Osteocyte (in vitro differentiated cells): ENCODE measurements at places on chromosomes 2 and 18.

DNA sequence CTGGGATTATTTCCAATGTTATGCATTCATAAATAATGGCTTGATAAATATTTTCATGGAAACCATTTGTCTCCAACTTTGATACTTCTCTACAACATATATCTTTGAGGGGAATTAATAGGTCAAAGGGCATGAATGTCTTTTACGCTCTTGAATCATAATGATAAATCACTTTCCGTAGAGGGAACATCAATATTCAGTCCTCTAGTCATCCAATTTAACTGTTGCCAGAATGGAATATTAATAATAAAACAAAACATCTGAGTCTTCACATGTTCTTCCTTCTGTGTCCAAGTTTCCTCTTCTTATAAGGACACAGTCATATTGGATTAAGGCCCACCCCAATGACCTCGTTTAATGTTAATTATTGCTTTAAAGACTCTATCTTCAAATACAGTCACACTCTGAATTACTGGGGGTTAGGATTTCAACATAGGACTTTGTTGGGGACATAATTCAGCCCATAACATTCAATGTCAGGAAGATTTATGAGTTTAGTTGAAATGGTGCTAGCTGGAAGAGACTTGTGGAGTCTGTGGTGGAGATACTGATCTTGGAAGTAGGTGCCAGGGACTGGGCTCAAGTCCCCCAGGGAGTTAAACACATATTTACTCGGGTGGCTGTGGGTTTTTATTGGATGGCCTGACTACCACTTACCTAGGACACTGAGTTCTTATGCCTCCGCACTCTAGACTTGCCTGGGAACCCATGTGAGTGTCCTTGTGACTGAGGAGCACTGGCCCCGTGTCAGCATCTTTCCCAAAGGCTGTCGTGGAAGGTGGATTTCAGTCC lies 85.0 kb upstream of the SEC11C start:
- DNase-seq = no peak

DNA sequence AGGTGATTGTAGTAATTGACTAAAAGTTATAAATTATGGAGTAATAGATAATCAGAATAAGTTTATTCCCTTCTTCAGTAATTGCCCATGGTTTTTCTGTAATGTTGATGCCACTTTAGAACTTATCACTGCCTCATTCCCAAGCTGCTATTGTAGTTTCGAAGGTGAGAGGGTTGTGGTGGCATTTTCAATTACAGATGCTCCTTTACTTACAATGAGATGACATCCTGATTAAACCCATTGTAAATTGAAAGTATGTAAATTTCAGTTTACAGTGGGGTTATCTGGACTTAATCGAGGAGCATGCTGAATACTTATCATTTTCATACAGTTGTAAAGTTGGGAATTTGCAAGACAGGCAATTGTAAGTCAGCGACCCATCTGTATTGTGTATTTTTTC lies 2.9 kb downstream of the NDUFV2 start:
- DNase-seq = no peak

DNA sequence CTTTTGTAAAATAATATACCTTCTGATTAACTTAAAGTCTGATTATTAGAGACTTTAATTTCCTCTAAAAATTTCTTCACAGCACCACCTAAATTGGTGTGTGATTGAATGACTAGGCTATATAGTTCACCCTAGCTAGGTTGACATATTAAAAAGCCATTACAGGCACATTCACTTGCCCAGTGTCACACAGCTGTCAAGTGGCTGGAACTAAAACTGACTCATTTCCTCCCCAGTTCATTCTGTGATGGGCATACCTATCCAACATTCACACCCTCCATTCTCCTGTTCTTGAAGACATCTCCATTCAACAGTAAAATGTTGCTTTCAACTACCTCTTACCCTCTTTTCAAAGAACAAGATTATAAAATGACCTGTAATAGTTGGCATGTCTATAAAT lies 334.5 kb downstream of the ARHGAP15 start:
- DNase-seq = no peak

- DNase-seq = no peak
Measured at GRCh38 chr2:69483024-69483423, 45.8 kb upstream of the NFU1 start.

GRCh38 chr2:20438334-20439192 lies 8.3 kb upstream of the RHOB start:
- no peak for DNase-seq

GRCh38 chr2:101341421-101341820 lies 32.9 kb upstream of the RNF149 start:
- no peak for DNase-seq

- DNase-seq = no peak
Measured at GRCh38 chr2:112577756-112578155, 6.7 kb upstream of the CHCHD5 start.

GRCh38 chr2:203689426-203690116 lies 16.9 kb upstream of the CD28 start:
- DNase-seq = no peak

DNA sequence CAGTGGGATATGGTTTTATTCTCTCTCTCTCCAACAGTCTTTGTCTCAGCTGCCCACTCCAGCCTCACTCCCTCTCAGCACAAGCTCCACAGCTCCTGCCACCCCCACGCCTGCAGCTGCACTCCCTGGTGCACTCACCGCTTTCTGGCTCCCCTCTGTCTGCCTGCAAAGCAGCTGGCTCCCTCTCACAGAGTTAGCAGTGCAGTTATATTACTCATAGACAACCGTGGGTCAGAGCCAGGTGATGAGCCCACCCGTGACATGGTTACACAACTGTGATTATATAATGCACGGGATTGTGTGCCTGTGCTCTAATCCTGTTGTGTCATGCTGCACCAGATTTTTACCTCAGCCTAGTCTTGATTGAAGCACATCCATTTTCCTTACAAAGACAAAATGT lies 276.9 kb upstream of the CHAC2 start:
- no peak for DNase-seq

- no peak for DNase-seq
Measured at GRCh38 chr2:71226096-71226964, 573 bp downstream of the PAIP2B start.

GRCh38 chr2:163553601-163554000 lies 182.2 kb downstream of the FIGN start:
- DNase-seq = no peak

GRCh38 chr2:69955029-69955428 lies 6.4 kb downstream of the ASPRV1 start:
- DNase-seq = no peak

GRCh38 chr2:96594691-96595152 lies 43.4 kb downstream of the KANSL3 start:
- no peak for DNase-seq

DNA sequence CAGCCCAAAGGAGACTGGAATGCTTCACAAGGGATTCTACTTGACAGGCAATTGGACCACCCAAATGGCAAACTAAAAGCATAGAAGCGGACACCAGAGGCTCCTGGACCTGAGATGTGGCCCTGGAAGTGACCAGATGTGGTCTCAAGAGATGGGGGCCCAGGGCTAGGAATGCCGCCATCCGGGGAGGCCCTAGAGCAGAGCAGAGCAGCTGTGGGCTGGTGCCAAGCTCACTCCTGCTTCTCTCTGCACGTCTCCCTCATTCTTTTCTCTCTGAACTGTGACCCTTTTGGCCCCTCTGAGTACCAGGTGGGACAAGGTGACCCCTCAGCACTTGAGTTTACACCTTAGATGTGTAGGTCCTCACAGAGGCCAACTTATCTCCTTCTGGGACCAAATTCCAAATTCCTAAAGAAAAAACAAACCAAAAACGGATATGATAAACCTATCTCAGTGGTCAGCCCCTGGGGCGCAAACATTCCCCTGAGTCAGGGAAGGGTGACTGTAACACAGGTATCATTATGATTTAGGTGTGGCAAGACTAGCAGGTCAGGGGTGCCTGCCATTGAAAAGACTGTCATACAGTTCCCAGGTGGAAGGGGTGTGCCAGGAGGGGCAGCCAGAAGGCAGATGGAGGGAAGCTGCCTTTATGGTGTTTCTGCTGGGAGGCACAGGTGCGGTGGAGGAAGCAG lies 6.5 kb upstream of the IL1R2 start:
- DNase-seq = no peak

DNA sequence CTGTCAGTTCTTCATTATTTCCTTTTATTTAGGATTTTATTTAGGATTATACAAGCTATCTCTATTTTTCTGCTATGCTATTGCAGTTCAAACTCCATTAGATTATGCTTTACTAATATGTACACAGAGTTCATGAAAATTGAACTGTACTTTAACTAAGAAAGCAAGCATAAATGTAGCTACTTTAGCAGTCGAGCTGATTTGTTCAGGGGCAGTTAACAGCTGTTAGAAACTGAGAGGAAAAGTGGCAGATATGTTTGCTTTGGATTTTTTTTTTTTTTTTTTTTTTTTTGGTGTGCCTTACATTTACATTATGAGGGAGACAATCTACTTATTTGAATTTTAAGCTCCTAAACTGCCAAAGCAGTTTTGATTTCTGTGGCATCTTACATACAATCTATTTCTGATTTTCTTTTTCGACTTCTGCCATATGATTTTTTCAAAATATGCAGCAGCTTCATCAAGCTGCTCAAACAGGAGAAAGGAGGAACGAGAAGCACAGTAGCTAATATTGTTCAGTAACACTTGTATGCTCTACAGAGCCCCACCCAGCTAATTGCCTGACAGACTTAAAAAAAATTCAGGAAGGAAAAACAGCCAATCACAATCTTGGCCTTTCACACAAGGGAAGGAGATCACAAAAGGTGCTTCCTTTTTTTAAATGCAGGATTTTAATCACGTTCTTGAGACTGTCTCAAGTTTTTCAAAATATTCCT lies 233.4 kb upstream of the SIX3 start:
- DNase-seq = no peak

DNA sequence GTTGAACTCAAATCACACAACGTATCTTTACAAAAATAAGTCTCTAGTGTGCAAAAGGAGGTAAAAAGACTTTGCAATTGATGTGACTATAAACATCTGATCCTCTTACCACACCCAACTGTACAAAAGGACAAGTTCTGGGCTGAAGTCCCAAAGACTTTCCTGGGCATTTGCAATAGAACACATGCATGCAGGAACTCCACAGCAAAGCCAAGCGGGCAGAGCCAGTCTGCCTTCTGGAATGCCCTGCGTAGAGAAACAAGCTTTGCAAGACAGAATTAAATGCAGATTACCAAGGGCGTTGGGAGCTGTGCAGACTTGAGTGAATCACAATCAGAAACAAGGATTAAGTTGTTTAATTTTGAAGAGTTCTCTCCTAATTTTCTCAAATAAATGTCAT lies 208.4 kb upstream of the ZNF521 start:
- no peak for DNase-seq

DNA sequence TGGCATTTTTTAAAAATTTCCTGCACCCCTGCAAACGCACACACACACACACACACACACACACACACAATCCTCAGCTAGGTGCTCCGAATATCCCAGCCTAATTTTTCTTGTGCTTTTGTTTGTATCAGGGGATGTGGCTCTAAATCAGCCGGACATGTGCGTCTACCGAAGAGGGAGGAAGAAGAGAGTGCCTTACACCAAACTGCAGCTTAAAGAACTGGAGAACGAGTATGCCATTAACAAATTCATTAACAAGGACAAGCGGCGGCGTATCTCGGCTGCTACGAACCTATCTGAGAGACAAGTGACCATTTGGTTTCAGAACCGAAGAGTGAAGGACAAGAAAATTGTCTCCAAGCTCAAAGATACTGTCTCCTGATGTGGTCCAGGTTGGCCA lies 1.8 kb downstream of the HOXD13 start:
- DNase-seq = peak; percentile 30

GRCh38 chr18:41119031-41119430 lies 836.0 kb upstream of the PIK3C3 start:
- no peak for DNase-seq

- no peak for DNase-seq
Measured at GRCh38 chr2:58680755-58681310, 439.7 kb upstream of the FANCL start.

GRCh38 chr2:25230198-25230947 lies 62.0 kb upstream of the POMC start:
- DNase-seq = no peak

DNA sequence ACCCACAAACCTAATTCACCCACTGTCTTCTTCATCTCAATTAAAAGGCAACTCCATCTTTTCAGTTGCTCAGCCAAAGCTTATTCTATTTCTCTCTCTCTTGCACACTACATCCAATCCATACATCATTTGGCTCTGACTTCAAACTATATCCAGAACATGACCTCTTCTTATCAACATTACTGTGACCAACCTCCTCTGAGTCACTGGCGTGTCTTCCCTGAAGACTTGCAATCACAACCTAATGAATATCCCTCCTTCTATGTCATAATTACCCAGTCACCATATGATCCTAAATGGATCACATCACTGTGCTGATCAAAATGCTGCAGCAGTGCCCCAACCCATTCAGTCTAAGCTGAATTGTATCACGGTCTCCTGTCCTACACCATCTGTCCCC lies 22.6 kb upstream of the SULT1C3 start:
- no peak for DNase-seq

- no peak for DNase-seq
Measured at GRCh38 chr2:219180961-219181360, 2.9 kb downstream of the RETREG2 start.

GRCh38 chr2:108829578-108830310 lies 43.2 kb downstream of the CCDC138 start:
- no peak for DNase-seq

GRCh38 chr18:79378536-79379250 lies 17.0 kb upstream of the NFATC1 start:
- peak; percentile 95 for DNase-seq

GRCh38 chr2:162965191-162965590 lies 126.6 kb upstream of the KCNH7 start:
- DNase-seq = no peak
